Cortex of kidney (tissue), 1 donor: ENCODE measurements at places on chromosomes 7 and 10.

DNA sequence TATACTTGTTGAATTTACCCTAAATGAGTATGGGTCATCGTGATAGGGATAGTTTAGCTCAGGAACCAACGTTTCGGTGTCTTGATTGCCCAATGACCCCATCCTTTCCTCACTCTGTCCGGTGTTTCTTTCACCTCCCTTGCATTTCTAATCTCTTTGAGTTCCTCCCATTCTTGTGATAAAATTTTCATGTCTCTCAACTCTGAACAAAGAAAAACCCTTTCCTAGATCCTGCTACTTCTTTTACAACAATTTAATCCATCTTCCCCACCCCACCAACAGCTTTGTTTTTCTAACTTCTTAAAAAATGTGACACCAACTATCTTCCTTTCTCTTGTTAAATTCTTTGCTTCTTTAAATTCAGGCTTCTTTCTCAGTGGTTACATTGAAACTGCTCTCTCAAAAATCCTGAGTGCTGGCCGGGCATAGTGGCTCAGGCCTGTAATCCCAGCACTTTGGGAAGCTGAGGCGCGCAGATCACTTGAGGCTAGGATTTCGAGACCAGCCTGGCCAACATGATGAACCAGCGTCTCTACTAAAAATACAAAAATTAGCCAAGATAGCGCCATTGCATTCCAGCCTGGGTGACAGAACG is 130.3 kb upstream of the MINDY3 start:
- no peak for DNase-seq

- DNase-seq, result no peak
These were observed 35.6 kb upstream of the ANTXRL start for GRCh38 chr10:46250898-46251856.

DNA sequence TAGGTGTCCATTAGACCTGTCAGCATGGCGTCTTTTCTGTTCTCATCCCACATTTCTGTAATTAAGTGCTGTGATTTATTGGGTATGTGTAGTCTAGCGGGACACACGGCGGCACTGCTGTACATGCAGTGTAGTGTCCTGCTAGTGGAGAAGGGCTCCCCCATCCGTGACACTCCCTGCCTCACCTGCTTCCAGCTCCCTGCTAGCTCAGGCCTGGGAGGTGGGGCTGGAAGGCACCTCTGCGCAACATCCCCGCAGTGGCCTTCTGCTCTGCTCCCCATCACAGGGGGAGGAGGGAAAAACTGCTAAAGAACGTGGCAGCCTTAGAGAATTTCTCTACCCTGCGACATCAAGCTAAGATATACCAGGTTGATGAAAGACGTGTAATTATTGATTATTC is 19.5 kb downstream of the SEPHS1 start:
- no peak for DNase-seq

GRCh38 chr10:132654708-132655661 is 117.4 kb downstream of the INPP5A start:
- DNase-seq, result no peak

DNA sequence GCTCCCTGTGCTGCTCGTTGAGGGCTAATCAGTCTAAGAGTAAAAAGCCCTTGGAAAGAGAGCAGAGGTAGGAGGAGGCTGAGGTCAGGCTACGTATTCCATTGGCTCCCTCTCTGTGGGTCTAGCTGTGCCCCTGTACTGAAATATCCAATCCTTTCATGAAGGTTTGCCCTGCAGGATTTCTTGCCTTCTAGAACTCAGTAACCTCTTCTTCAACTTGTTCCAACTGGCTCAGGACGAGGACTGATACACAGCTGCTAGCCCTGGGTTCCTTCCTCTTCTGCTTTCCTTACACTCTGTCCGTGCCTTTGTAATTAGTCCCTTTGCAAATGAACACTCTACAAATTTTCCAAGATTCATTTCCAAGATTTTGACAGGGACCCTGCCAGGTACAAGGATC is 560.5 kb downstream of the ACTR3B start:
- no peak for DNase-seq

DNA sequence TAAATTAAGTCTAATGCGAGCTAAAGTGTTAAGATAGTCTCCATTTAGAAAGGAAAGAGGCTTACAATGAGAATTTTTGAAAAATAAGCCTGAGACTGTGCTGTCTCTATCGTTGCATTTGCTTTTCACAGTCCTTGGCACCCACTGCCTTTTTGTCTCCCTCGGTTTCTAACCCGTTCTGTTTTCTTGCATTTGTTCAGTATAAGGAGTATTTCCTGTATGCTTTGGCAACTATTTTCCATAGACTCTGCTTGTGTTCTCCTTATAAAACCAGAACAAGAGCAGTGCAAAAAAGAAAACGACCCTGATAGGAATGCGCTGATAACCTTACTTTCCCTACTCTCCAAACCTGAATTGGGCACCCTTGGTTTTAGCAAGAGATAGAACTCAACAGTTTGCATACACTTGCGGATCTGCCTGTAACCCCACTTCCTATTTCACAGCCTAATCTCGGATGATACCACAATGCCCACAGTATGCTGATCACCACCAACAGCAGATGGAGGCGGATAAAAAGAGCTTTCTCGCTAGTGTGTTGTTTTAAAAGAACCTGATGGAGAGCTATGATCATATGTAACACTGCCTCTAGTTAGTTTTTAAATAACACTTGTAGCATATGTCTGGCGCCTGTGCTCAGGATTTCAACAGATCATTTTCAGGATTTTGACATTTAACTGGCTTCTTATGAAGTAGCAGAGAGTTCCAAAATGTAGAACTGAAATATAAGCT is 1.6 kb upstream of the ARHGAP12 start:
- no peak for DNase-seq

DNA sequence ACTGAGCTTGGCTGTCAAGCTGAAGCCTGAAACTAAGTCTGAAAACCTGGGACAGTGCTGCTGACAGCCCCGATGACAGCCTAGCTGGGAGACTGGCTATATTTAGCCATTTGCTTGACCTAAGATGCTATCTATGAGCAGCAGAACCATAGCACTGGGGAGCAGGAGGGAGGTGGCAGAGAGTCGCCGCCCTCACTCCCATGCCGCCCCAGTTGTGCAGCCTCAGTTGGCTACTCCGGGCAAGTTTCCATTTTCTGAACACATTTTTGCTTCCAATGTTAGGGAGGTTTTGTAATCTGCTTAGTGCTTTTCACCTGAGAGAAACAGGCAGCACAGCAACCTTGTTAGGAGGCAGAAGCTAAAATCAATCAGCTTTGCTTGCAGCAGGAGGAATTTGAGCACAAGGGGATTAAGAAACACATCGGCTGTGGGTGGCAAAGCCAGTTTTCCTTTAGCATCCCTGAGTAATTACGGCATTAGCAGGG is 20.4 kb upstream of the C10orf71 start:
- no peak for DNase-seq

GRCh38 chr10:116947841-116948529 is 57.0 kb downstream of the SHTN1 start:
- no peak for DNase-seq

- no peak for DNase-seq
These were observed 154.8 kb downstream of the GRK5 start for GRCh38 chr10:119362122-119362521.

GRCh38 chr7:21967598-21968003 is 21.9 kb upstream of the CDCA7L start:
- no peak for DNase-seq

DNA sequence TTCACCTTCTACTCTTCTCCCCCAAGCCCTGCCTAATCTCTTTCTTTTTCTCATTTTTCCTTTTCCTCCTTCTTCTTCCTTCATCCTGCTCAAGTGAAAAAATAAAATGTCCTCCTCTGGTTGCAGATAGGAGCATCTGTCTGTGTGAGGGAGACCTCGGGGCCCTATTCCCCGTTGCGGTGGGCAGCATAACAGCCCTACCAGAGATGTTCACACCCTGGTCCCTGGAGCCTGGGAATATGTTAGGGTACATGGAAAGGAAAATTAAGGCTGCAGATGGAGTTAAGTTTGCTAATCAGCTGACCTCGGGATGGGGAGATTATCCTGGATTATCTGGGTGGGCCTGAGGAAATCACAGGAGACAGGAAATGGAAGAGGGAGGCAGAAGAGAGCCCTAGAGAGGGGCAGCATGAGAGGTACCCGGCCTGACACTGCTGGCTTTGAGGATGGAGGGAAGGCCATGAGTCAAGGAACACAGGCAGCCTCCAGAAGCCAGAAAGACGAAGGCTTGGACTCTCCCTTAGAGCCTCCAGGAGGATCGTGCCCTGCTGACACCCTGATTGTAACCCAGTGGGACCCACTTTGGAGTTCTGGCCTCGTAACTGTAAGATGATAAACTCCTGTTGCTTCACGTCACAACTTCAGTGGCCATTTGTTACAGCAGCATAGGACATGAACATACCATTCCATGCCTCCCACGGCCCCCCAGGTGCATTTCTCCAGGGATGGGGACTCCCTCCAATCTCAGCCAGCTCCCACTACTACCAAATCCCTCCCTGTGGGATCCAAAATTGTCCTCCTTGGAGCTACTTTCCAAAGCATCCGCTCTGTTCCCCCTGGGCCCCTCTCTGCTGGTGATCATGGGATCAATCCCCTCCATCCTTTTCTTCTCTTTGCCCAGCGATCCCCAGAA is 39.0 kb upstream of the ZMIZ1 start:
- no peak for DNase-seq

DNA sequence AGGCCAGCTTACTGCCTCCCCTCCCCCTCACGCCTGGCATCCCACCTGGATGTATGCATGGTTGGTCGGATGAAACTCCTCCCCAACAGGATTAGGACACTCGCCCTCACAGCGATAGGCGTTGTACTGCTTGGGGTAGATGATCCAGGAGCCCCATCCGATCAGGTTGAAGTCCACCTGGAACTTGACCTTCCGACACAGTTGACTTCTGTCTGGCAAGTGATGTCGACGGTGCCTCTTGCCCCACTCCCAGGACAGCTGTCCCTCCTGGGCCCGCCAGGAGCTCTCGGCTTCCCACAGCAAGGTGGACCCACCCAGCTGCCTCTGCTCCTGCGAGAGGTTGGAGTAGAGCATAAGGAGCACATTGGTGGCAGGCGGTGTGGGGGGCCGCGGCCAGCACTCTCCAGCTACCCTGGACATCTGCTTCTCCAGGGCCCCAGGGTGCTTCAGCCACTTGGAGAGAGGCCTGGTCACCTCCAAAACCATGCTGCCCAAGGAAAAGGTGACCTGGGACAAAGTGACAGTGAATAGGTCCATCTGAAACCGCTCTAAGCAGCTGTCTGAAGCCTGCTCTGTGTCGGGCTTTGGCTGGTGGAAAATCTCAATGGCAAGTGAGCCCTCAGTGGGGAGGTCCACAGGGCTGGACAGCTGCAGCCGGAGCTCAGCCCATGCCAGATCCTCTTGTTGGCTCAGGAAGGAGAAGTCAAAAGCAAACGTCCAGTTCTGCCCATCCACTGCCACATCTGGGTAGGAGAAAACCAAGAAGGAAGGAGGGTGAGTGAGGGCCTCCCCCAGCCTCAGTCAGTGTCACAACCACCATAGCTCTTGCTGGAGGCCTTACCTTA is 6.0 kb downstream of the NODAL start:
- DNase-seq, result no peak

DNA sequence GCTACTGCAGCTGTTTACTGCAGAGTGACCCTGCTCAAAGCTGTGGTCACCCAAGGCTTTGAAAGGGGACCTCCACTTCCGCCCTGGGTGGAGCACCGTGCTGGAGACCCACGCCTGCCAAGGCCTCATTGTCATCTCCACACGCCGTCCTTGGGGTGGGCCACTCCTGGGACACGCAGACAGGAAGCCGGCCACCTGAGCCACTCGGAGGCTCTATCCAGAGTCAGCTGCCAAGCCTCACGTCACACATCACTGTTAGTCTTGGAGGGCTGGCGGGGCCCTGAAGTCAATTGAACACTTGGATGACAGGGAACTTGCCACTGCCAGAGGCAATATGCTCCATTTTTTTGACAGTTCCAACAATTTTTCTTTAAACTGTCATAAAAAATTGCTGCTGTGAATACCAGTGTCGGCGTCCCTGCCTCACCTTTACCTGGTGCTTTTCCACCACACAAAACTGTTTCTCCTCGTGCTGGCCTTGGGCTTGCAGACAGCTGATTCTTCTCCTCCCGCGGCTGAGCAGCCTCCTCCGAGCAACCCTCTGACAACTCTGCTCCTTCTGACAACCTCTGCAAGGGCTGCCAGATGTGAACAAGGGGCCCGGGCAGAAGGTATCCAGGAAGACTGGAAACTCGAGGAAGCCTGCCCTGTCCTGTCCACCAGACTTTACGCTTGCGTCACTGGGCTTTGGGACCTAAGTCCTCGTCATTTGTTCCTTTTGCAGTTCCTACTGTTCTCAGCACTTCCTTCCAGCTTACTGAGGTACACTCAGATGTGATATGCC is 81.9 kb downstream of the EGFR start:
- no peak for DNase-seq

GRCh38 chr10:49138361-49138891 is 4.6 kb upstream of the FAM170B start:
- no peak for DNase-seq

- no peak for DNase-seq
These were observed 308.7 kb upstream of the BMPER start for GRCh38 chr7:33596686-33597085.

GRCh38 chr10:35848412-35848811 is 206.3 kb upstream of the FZD8 start:
- no peak for DNase-seq

- DNase-seq, result no peak
These were observed 90.6 kb downstream of the USP6NL start for GRCh38 chr10:11520892-11521291.

- no peak for DNase-seq
These were observed 74.9 kb downstream of the AKR1C4 start for GRCh38 chr10:5271526-5271925.

DNA sequence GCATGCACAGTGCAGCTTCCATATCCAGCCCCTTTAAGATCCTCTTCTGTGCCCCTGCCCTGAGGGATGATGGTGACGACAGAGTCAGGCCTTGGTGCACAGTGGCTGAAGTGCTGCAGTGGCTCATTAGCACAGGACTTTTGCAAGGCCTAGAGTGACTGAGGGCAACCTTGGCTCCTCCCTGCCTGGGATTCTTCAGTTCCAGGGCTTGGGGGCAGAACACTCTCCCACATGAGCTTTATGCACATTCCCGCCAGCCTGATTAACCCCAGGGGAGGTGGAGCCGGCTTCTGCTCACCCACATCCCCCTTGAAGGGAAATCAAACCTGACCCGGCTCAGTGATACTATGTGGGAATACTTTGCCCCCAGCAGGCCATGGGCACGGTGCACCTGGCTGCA is 253.4 kb downstream of the GALNT17 start:
- DNase-seq, result no peak
